ENCODE measurements at places on chromosomes 12 and 14.

DNA sequence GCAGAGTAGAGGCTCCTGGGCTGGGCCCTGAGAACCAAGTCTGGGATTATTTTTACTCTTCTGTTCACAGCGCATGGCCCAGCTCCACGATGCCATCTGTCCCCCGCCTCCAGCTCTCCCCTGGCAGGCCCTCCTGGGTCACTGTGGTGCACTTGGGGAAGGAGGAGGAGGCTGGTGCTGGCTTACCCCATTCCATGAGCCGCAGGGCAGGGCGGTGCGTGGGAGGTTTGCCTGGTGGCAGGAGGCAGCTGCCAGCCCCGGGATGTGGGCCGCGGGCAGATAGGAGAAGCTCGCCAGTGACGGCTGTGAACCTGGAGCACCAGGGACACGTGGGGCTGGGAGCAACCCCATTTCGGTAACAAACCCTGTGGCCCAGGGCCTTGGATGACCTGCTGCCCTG is 23.2 kb downstream of the TEAD4 start:
- DNase-seq: no peak

- no peak for DNase-seq
Observed at GRCh38 chr12:108640802-108641445, 7.2 kb upstream of the SELPLG start.

DNA sequence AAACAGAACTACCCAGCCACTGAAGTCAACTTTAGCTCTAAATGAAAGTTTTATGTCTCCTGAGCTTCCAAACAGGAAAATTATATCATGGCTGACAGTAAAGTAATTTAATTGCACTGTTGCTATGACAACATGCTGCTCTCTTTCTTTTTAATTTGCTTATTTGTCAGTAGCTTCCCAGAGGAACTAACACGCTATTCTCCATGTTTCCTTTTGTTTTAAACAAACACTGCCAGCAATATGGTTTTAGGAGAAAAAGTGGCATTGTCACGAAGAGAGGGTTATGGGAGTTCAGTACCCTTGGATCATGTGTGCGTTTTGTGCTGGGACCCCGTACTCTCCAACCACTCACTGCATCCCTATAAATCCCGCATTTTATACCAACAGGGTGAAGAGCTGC is 1.9 kb downstream of the FOXN3 start:
- no peak for DNase-seq

- no peak for DNase-seq
Observed at GRCh38 chr14:39988939-39989338, 556.7 kb upstream of the FBXO33 start.

- no peak for DNase-seq
Observed at GRCh38 chr14:52153939-52154338, 85.1 kb upstream of the NID2 start.

GRCh38 chr12:88895634-88896033 is 315.4 kb upstream of the KITLG start:
- no peak for DNase-seq

- DNase-seq: no peak
Observed at GRCh38 chr12:78863482-78864402, 832 bp upstream of the SYT1 start.
